ENCODE measurements at places on chromosomes 1 and 21.

DNA sequence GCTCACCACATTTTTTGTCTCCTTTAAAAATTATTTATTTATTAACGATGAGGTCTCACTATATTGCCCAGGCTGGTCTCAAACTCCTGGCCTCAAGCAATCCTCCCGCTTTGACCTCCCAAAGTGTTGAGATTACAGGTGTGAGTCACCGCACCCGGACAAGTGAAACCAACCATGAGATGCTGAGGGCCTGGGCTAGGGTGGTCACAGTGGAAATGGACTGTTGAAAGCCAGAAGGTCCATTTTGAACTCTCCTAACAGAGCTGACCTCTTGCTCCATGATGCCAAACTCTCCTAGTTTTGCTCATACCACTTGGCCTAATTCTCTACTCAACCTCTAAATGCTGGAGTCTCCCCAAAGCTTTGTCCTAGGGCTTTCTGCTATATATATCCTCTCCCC lies 109.1 kb downstream of the SLC45A1 start:
- no peak for DNase-seq

GRCh38 chr1:44237721-44238457 lies 24.6 kb downstream of the DMAP1 start:
- DNase-seq, result no peak

DNA sequence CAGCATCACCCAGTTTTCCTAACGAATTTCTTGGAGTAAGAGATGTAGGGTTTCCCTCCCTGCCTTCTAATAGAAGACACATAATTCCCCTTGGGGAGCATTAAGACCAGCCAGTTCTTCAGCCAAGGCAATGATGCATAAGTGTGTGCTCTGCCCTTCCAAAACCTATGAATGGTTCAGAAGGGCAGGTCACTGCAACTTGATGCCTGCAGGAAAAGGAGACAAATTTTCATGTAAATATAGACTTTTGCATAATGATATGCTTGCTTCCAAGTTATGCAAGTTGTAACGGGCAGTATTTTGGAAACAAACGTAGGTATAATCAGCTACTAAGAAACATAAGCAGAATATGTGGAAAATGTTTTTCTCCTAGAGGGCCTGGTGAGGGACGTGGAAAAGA lies 31.6 kb downstream of the PTGS2 start:
- DNase-seq, result no peak

GRCh38 chr1:230970432-230970831 lies 8.2 kb downstream of the TTC13 start:
- no peak for DNase-seq

- no peak for DNase-seq
Measured at GRCh38 chr1:193543259-193543658, 356.8 kb upstream of the B3GALT2 start.

GRCh38 chr1:30382496-30382895 lies 340.9 kb downstream of the MATN1 start:
- DNase-seq, result no peak

GRCh38 chr1:220013497-220013896 lies 32.8 kb downstream of the EPRS1 start:
- no peak for DNase-seq

DNA sequence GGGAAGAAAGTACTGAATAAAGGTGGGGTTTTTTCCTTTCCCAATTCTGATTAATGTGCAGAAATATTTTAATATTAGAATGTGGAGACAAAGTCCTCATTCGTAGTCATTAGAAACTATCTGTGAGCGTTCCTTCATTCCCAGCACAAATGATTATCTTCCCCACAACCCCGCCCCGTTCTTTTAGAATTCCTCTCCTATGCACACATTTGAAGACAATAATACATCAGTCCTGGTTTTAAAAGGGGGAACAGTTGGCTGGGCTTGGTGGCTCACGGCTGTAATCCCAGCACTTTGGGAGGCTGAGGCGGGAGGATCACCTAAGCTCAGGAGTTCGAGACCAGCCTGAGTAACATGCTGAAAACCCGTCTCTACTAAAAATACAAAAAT lies 876 bp downstream of the ALDH9A1 start:
- DNase-seq, result no peak

GRCh38 chr1:20660363-20660762 lies 806 bp downstream of the DDOST start:
- DNase-seq, result no peak

DNA sequence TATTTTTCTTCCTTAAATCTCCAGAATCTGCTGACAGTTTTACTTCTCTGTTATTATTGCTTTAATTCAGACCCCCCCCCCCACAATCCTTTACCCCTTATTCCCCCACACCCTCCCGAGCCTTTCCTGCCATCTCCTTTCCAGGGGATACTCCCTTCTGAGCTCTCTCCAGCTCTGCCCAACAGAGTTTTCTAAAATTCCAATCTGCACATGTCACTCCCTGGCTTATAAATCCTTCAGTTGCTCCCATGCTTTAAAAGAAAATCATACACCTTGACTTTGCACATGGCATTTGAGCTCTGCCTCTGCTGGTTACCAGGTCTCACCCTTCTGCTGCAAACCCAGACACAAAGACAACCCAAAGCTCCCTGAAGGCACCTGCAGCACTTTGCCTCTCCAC lies 11.7 kb upstream of the EPS8L3 start:
- no peak for DNase-seq

- DNase-seq, result no peak
Measured at GRCh38 chr1:51859333-51859732, 19.2 kb downstream of the NRDC start.

DNA sequence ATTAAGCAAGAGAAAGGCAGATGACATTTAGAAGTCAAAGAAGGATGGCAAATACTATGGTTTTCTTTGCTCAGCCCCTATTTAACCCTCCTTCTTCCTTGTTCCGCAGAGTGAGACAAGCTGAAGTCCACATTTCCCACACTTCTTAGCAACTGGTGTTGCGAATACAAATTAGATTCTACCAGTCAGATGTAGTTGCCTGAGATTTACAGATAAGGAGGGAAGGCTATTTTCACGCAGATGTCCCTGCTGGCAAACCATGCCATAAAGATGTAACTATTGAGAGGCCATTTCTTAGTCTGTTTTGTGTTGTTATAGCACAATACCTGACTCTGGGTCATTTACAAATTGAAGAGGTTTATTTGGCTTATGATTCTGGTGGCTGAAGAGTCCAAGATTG lies 84.3 kb downstream of the ZC3H11B start:
- no peak for DNase-seq

DNA sequence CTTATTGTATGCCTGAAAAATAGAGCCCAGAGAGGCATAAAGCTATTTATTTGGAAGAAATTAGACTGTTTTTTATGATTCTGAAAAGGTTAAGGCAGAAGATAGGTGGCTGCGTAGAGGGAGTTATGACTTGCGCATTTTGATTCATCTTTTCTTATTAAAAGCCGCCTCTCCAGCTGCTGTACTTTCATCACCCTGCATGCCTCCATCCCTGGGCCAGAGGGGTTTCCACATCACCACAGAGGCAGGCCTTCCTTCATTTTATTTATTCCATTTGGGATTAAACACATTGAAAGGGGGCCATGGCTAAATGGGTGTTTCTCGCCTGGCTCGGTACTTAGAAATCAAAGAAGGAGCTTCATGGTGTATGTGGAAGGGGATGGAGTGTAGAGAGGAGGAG lies 14.6 kb upstream of the RGS8 start:
- DNase-seq, result no peak
